GM03348 (cell line): ENCODE measurements at places on chromosomes 11 and 22.

GRCh38 chr11:1943977-1944376 is 3.2 kb upstream of the MRPL23 start:
- no peak for DNase-seq

DNA sequence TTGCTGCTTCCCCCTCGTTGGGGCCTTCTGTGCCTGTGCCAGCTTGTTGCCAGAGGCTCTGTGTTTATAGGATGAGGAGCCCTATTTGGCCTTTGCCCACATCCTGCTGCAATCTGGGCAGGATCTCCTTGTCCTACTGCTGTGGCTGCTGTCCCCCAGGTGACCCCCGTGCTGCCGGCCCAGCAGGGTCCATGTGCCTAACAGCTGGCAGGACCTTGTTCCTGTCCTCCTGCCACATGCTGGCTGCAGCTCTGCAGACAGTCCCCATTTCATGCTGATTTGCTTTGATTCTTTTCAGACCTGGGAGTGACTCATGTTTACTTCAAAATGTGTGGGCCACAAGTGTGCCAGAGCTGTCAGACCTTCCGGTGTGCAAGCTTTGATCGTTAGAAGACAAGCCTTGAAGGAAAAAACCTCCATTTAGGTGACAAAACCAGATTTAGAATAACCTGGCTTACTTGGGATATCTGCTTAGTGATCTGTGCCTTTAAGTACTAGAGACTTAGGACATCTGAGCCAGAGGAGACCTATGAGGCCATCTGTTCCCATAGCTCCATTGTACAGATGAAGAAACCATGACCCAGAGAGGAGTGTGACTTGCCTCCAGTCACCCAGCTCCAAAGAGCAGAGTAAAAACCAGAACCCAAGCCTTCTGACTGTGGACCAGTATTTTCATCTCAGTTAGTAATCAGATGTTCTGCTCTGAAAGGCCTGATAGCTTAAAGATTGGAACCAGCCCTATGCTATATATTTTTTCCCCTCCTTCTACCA is 11.1 kb downstream of the NAV2 start:
- peak; percentile 27 for DNase-seq

- no peak for DNase-seq
These were observed 12.5 kb upstream of the MICALL1 start for GRCh38 chr22:37893583-37893983.

DNA sequence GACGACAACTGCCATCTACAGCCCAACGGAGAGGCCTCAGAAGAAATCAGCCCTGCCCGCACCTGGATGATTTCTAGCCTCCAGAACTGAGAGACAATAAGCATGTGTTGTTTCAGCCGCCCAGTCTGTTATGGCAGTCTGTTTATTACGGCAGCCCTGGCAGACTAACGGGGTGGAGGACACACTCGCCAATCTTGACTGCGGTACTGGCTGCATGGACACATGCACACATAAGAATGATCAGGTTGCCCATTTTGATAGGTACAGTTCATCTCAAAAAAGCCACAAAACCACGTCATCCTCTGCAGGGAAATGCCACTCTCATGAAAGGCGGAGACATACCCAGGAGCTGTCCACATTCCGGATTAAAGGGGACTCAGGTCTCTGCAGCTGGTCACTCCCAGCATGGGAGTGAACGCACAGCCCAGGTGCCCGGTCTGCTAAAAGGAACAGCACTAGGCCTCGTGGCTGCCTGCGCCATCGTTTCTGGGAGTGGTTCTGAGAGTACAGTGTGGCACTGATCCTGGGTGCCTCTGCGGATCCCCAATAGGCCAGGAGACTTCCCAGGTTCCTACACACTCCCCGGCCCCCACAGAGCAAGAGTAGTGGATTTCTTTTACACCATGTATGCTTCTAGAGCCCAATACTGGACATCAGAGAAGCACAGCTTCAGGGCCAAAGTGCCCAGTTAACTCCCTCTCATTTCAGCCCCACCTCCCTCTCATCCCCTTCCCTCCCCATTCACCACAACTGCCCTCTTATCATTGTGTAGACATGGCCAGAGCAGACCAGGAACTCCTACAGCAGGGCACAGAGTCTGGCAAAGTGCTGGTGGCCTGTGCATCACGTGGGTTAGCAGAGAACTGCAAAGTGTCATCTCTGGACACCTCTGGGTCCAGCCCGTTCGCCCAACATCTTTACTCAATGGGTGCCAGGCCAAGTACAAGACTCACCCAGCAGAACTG is 11.7 kb upstream of the COMT start:
- no peak for DNase-seq

DNA sequence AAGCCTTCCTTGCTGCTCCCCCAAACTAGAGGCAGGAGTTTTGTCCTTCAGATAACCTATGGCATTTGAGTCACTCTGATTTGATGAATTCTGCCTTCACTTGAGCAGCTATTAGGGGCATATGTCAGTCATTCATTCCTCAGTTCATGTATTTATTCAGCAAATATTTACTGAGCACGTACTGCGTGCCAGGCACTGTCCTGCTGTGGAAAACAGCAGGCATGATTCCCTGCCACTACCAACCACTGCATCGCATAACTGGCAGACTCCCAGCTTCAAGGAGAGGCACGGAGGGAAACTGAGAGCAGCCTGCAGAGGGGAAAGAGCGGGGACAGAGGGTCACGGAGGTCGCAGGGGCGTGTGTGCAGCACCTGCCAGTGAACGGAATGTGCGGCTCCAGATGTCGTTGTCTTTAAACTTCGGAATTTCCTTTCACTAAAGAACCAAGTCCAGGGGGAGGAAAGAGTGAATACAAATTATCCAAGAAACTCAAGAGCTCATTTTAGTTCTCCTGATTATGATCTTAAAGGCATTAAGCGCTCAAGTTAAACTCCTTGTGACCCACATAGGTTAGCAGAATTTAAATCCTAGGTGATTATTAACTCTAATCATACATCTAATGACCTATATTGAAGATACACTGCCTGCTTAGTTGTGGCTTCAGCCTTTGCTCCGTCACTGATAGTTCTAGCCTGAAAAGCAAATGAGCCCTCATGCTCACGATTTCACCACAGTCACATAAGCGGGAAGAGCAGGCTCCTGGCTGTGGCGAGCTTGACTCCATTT is 12.6 kb downstream of the PPARA start:
- DNase-seq, result no peak

- no peak for DNase-seq
These were observed 3.5 kb upstream of the GGT1 start for GRCh38 chr22:24599514-24599913.

DNA sequence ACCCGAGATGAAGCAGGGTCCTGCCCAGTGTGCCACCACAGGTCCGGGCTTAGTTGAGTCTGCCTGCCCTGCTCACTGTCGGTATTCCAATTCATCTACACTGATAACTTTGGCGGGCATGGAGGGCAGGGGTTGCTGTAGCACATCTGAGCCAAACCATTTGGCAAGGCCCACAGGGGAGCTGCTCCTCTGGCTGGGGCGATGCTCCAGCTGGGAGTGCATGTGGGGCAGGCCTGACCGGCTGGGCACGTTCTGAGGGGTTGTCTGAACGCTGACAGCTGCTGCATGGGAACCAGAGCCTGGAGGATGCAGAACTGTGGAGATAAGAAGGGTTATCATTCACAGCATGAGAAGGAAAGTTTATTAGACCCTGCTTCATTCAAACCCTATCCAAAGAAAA is 40.4 kb downstream of the DRG1 start:
- DNase-seq, result no peak

DNA sequence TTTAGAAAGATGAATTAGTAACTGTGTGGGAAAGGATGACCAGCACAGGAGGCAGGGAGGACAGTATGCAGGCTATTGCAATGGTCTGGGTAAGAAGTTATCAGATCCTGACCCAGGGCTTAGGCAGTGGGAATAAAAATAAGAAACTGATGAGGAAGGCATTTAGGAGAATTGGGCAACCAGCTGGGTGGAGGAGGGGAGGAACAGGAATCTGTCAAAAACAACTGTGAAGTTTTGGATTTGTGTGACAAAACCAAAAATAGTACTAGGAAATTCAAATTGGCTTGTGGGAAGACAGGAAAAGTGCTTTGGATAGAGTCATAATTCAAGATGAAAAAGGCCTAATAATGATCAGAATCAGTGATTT is 27.9 kb downstream of the MMP13 start:
- DNase-seq, result no peak

- DNase-seq, result no peak
These were observed 72.6 kb downstream of the DENND5A start for GRCh38 chr11:9192561-9192960.

DNA sequence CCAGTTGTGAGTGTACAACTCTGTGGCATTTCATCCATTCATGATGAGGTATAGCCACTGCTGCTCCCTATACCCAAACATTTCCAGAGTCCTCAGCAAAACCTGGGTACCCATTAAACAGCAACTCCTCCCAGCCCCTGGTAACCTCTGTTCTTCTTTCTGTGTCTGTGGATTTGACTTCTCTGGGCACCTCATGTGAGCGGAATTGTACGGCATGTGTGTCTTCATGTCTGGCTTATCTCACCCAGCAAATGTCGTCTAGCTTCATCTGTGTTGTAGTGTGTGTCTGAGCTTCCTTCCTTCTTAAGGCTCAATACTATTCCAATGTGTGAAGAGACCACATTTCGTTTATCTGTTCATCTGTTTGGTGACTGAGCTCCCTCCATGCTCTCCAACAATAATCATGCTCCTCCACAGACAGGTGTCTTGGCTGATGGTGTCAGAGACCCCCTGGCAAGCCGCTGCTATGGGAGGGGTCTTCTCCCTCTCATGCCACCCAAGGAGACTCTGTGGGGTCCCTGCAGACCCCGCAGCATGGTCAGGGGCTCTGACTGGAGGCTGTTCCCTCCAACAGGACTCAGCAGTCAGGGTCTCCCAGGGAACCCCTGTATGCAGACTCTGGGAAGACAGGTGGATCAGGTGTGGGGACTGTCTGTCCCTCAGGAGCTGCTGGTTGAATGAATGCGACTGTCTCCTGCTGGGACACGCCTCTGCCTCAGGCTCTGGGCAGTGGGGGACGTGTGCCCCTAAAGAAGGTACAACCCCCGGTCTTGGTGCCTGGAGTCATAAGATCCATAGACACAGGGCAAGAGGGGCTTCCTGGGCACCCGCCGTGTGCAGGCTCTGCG is 52.7 kb downstream of the SMIM38 start:
- DNase-seq, result no peak

GRCh38 chr11:62264004-62264403 is 6.0 kb upstream of the SCGB2A2 start:
- DNase-seq, result no peak

DNA sequence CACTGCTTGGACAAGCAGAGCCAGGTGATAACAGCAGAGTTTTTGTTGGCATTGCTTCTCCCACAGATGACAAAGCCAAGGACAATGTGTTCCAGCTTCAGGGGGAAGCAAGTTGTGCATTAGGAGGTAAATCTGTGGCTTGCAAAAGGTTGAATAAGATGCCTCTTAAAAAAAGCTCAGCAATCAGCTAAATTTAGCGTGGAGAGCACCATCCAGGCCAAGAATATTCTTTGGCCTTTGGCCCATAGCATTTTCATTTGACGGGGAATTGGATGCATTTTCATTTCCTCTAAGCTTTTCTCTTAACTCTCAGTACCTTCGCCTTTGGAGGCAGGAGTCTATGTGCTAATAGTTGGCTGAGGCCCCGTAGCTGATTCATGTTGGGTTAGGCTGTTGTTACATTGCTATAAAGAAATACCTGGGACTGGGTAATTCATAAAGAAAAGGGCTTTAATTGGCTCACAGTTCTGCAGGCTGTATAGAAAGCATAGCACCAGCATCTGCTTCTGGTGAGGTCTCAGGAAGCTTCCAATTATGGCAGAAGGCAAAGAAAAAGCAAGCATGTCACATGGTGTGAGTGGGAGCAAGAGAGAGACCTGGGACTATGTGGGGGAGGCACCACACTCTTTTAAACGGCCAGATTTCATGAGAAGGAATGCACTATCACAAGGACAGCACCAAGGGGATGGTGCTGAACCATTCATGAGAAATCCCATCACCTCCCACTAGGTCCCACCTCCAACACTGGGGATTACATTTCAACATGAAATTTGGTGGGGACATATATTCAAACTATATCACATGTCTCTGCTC is 350.1 kb upstream of the C11orf87 start:
- DNase-seq, result peak; percentile 64

- DNase-seq, result peak; percentile 19
These were observed 728 bp downstream of the MMP27 start for GRCh38 chr11:102704841-102705240.
